ENCODE measurements at places on chromosomes 1 and 21.

- no peak for DNase-seq
These were observed 609 bp downstream of the PIGK start for GRCh38 chr1:77218477-77219165.

GRCh38 chr1:201313086-201313485 is 29.8 kb downstream of the PKP1 start:
- no peak for DNase-seq

DNA sequence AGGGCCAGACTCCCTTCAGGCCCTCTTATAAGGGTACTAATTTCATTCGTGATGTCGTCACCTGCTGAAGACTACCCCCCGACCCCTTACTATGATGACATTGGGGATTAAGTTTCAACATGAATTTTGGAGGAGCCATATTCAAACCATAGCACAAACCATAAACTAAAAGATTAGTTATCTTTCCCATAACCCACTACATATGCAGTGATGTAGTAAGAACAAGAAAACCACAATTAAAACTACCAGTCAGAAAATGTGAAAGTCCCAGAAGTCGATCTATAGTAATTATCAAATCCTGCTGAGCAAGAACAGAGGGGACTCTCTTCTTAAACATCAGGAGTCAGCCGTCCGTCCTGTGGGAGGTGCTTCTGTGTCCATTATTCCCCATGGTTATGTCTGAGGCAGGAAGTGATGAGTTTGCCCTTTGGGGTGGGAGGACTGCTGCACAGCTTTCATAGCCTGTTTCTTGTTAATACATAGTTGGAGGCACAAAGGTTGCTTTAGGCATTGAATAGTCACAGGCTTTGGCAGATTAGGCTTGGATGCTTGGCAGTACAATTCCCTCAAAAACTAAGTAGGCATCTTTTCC is 35.9 kb upstream of the PTGFRN start:
- no peak for DNase-seq

DNA sequence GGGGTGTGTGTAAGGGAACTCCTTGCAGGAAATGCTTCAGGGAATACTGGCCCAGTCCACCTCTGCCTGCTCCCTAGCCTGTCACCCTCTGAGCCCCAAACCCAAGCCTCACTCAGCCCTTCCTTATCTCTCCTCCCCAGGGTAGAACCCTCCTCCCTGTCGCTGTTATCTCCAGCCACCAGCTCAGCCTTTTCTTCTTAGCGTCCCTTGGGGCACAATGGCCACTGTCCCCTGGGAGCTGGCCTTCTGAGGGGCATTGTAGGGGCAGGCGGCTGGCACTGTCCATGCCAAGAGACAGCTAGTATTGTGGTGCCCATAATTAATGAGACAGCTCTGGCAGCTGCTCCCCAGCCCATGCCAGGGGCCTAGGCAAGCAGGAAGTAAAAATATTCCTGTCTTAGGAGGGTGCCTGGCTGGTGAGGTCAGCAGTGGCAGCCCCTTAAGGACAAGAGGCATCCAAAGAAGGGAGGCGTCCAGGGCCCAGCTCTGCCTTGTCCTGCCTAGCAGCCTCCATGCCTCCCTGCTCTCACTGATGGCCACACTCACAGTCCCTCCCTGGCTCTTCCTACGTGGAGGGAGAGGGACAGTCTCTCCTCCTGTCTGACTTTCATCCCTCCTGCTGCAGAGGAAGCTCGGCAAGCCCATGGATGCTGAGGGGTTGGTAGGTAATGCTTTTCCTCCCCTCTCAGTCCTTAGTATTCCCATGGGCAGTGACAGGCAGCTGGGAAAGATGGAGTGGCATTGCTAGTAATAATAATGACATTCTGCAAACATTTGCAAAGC is 37.5 kb downstream of the KCNQ4 start:
- no peak for DNase-seq
